ENCODE measurements at places on chromosomes 2 and 18.

GRCh38 chr2:27489498-27490397, at the start of gene IFT172:
TSS of gene IFT172 (minus strand) at chr2:27489743. CDS start at chr2:27489653, 90 bp downstream.
- peak; percentile 98 for DNase-seq

DNA sequence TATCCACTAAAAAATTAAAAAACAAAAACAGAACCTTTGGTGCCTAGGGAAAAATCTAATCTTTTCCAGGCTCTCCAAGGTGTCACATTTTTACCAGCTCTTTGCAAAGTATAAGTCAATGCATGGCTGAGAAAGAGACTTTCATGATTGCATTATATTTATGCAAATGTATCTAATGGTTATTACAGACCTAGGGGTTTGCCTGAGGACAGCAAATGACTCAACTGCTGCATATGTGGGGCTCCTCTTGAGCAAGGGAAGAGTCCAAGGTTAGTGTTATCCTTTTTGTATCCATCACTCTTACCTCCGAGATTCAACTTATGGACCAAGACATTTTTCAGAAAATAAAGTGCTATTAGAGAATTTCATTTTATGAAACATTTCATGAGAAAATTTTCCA, 33.9 kb upstream of the RMP24 start:
- DNase-seq = no peak

- peak; percentile 48 for DNase-seq
Observed at GRCh38 chr2:202376460-202377206, 506 bp downstream of the BMPR2 start.

- peak; percentile 56 for DNase-seq
Observed at GRCh38 chr2:12769492-12770105, 52.9 kb downstream of the TRIB2 start.

DNA sequence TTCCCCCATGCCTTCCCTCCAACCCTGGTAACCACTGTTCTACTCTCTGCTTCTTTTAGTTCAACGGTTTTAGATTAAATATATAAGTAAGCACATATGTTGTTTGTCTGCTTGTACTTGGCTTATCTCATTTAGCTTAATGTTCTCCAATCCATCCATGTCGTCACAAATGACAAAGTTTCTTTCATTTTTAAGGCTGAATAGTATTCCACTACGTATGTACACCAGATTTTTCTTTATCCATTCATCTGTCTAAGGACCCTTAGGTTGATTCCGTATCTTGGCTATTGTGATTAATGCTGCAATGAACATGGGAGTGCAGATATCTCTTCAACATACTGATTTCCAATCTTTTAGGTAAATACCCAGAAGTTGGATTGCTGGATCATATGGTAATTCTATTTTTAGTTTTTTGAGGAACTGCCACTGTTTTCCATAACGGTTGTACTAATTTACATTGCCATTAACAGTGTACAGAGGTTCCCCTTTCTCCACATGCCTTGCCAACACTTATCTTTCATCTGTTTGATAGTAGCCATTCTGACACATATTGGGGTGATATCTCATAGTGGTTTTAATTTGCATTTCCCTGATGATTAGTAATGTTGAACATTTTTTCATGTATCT, 8.1 kb downstream of the ASB3 start:
- no peak for DNase-seq

- peak; percentile 39 for DNase-seq
Observed at GRCh38 chr2:32683520-32684086, 55.8 kb downstream of the TTC27 start.

DNA sequence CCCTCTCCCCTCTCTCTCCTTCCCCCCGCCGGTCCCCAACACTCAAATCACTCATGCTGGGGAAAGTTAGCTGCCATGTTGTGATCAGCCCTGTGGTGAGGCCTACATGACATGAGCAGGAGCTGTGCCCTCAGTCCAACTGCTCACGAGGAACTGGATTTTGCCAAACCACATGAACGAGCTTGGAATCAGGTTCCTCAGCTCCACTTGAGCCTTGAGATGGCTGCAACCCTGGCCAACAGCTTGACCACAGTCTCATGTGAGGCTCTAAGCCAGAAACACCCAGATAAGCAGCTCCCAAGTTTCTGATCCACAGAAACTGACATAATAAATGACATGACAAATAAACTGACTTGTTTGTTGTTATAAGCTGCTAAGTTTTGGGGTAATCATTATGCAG, 38.4 kb downstream of the ARL4C start:
- no peak for DNase-seq

GRCh38 chr2:105853354-105854088, 108.8 kb downstream of the NCK2 start:
- DNase-seq = no peak

GRCh38 chr2:228446734-228447133, 265.2 kb upstream of the SPHKAP start:
- no peak for DNase-seq

- DNase-seq = peak; percentile 98
Observed at GRCh38 chr18:80009661-80010550, 21.5 kb upstream of the TXNL4A start.

GRCh38 chr2:168312036-168312822, 64.8 kb upstream of the STK39 start:
- no peak for DNase-seq

All from cardiac fibroblast (primary cell).